ENCODE measurements at places on chromosomes 5 and 9.

GRCh38 chr5:36367524-36367923, 65.8 kb upstream of the RANBP3L start:
- no peak for DNase-seq

GRCh38 chr9:33289496-33289895, 820 bp upstream of the NFX1 start:
- DNase-seq, result no peak

- DNase-seq, result no peak
Measured at GRCh38 chr5:127812570-127812969, 109.4 kb downstream of the CCDC192 start.

GRCh38 chr5:119355244-119355638, 578 bp upstream of the TNFAIP8 start:
- no peak for DNase-seq

GRCh38 chr5:146772881-146773466, 105.6 kb downstream of the PPP2R2B start:
- DNase-seq, result no peak
